ENCODE measurements at places on chromosomes 2 and 18. TPM values are rescaled to one million over a fixed set of nuclear protein-coding genes. Genes with fewer than 3 reads are reported as not detected.

DNA sequence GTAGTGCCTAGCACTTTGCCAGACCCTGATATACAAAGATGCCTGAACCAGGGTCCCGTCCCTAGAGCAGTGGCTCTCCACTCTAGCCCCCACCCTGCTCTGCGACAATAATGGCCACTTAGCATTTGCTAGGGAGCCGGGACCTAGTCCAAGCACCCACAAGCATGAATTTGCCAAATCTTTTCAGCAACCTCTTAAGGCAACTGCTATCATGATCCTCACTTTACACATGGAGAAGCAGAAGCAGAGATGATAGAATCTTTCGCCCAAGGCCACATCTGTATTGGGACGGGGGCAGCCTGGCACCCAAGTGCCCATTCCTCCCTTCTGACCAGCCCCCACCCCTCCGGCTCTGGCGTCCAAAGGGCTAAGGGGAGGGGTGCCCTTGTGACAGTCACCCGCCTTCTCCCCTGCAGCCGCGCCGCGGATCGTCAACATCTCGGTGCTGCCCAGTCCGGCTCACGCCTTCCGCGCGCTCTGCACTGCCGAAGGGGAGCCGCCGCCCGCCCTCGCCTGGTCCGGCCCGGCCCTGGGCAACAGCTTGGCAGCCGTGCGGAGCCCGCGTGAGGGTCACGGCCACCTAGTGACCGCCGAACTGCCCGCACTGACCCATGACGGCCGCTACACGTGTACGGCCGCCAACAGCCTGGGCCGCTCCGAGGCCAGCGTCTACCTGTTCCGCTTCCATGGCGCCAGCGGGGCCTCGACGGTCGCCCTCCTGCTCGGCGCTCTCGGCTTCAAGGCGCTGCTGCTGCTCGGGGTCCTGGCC, 13.0 kb downstream of the SIGLEC15 start:
- DNase-seq, result no peak

GRCh38 chr18:8106603-8107002, 502.6 kb upstream of the RAB12 start:
- no peak for DNase-seq

DNA sequence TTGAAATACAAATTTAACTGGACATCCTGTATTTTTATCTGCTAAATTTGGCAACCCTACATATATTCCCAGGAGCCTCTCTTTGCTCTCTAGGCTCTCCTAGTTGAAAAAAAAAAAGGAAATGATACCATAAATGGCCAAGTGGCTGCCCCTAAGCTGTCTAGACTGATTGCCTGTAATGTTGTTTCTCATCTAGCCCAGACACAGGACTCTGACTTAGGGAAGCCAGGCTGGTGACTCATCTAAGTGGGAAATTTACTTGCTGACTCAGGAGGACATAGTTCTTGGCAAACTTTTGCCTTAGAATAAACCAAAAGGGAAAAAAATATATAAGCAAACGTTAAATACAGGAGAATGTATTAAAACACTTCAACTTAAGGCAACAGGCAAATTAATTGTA, 14.6 kb upstream of the ITGAV start:
- no peak for DNase-seq

- DNase-seq, result no peak
Observed at GRCh38 chr2:9247786-9248185, 41.2 kb downstream of the ASAP2 start.

Gene RUFY4
- not detected for total RNA-seq

GRCh38 chr2:239596253-239596652, 195.4 kb upstream of the HDAC4 start:
- DNase-seq, result no peak

GRCh38 chr2:100767810-100768806, 51.8 kb upstream of the NPAS2 start:
- DNase-seq, result no peak

GRCh38 chr18:44743631-44744030, 62.9 kb downstream of the SETBP1 start:
- DNase-seq, result no peak

Gene ACADL
- 9.1 TPM for total RNA-seq

DNA sequence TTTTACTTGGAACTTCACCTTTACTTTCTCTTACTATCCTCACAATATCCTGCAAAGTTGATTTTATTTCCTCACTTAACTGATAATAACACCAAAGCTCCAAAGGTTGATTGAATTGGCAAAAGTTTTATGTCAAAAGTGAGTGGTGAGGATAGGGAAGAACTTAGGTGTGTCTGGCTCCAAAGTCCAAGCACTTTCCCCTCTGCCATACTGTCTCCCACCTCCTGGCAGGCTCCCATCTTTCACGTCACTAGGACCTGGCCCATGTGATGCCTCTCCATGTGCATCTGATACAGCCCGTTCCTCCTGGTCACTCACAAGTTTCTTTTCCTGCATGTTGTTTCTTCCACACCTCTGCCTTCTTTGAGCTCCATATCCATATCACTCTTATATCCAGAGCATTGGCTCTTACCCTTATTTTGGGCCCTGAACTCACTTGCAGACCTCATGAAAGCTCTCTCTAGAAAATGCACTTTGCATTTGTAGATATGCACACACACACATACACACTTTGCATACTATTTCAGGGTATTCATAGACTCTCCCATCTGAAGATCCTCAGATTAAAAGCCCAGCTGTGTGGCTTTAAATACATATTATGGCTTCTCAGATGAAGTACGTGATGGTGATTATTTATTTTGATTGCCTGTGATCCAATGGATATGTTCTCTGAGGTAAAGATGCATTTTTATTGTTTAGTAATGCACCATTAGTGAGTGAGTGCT, 12.3 kb downstream of the MEP1B start:
- DNase-seq, result no peak
